ENCODE measurements at places on chromosomes 2 and 18. TPM values are rescaled to one million over a fixed set of nuclear protein-coding genes. Genes with fewer than 3 reads are reported as not detected.

DNA sequence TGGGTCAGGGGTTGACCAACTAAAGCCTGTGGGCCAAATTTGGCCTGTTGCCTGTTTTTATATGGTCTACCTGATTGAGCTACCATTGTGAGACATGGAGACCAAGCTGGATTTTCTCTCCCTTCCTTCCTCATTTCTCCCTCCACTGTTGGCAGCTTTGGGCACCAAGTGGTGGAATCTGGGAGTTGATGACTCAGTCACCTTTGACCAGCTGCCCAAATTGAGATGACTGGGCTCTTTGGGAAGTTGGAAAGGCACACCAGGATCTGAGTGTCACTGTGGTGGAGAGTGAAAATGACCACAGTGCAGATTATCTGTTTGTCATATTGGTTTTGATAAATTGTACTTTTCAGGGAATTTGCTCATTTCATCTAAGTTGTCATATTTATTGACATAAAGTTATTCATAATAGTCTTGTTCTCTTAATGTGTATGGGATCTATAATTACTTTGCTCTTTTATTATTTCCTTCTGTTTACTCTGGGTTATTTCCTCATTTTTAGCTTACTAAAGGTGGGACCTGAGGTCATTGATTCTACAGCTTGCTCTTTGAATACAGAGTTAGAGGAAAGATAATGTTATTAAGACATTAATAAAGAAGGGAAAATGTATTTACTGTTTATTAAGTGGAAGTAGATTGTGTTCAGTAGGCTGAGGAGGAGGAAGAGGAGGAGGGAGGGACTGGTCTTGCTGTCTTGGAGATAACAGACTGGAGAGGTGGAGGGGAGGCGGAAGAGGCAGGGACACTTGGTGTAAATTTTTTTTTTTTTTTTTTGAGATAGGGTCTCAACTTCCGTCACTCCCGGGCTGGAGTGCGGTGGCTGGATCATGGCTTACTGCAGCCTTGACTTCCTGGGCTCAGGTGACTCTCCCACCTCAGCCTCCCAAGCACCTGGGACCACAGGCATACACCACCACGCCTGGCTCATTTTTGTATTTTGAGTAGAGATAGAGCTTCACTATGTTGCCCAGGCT, 31.8 kb downstream of the AGFG1 start:
- H3K27me3 ChIP-seq = no peaks in the 10 kb centered on the region
- no peak overlapping the region for H3K4me3 ChIP-seq
- H3K36me3 ChIP-seq = peaks cover 2% of the 10 kb centered on the region
- peaks cover 4% of the 10 kb centered on the region for H3K4me1 ChIP-seq
- H3K27ac ChIP-seq = no peak overlapping the region

DNA sequence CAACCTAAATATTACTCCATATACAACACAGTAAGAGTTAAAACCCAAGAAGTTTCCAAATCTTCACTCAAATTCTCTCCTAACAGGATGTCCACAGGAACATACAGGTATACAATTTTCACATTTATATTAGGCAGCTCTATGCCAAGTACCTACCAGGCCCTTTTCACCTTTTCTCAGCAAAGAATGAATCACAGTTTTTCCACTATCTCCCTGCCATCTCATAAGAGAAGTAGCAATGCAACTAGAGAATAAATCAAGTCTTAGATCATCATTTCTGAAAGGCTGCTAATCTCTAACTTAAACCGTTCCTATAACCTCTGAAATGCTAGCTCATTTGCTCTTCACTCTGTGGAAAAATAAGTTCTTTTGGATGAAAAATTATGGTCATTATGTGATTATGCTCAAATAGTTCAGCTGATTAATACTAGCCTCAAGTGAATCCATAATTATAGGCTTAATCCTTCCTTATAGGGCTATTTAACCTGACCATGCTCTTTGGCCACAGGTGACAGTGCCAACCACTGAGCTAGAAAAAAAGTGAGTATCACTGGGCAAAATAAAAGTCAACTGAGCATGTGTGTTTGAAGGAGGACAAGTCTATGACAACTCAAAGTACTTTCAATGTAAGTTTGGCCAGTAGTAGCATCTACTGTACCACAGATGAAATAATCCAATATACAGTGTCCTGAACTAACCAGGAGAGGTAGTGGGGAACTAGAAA, 79.7 kb downstream of the COBLL1 start:
- no peak for DNase-seq
- H3K27ac ChIP-seq = no peak overlapping the region
- H3K36me3 ChIP-seq = no peaks in the 10 kb centered on the region
- no peaks in the 10 kb centered on the region for H3K27me3 ChIP-seq
- no peaks in the 10 kb centered on the region for H3K4me1 ChIP-seq

Gene PPP1R1C
- 7.8 TPM for polyA plus RNA-seq

Gene DNAH7
- 16.1 TPM for polyA plus RNA-seq

GRCh38 chr2:131036269-131036668, 57.0 kb downstream of the FAM168B start:
- H3K36me3 ChIP-seq = peaks cover 69% of the 10 kb centered on the region
- H3K4me1 ChIP-seq = peaks cover 76% of the 10 kb centered on the region
- H3K27me3 ChIP-seq = no peaks in the 10 kb centered on the region
- no peak for DNase-seq
- H3K27ac ChIP-seq = no peak overlapping the region

DNA sequence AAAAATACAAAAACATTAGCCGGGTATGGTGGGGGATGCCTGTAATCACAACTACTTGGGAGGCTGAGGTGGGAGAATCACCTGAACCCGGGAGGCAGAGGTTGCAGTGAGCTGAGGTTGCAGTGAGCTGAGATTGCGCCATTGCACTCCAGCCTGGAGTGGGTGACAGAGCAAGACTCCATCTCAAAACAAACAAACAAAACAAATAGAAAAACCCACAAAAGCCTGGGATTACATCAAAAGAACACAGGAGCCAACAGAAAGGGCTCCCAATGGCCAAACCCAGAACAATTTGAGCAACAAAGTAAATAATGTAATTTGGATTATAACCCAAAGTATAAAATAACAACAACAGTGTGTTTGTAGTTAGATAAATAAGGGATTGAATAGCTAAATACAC, 159.8 kb downstream of the UXS1 start:
- H3K27me3 ChIP-seq = no peaks in the 10 kb centered on the region
- no peak overlapping the region for H3K27ac ChIP-seq
- DNase-seq = no peak
- H3K36me3 ChIP-seq = no peaks in the 10 kb centered on the region
- H3K4me1 ChIP-seq = peaks cover 22% of the 10 kb centered on the region

DNA sequence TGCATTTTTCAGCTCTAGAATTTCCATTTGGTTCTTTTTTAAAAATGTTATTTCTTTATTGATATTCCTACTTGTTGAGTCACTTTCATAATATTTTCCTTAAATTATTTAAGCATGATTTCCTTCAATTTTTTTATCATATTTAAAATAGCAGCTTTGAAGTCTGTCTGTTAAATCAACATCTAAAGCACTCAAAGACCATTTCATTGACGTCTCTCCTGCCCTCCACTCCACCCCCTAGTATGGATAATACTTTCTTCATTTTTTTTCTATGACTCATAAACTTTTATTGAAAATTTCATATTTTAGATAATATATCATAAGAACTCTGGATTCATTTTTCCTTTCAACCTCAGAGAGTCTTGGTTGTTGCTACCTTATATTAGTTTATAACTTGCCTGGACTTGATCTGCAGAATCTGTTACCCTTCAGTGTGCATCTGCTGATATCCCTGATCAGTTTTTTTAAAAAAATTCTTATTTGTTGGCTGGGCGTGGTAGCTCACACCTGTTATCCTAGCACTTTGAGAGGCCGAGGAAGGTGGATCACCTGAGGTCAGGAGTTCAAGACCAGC, 59.0 kb upstream of the ZNF396 start:
- no peaks in the 10 kb centered on the region for H3K4me1 ChIP-seq
- H3K4me3 ChIP-seq = no peak overlapping the region
- no peak overlapping the region for H3K27ac ChIP-seq
- no peaks in the 10 kb centered on the region for H3K36me3 ChIP-seq

GRCh38 chr2:157182834-157183396, 74.6 kb upstream of the GALNT5 start:
- H3K36me3 ChIP-seq = no peaks in the 10 kb centered on the region
- no peaks in the 10 kb centered on the region for H3K27me3 ChIP-seq
- DNase-seq = no peak
- H3K4me1 ChIP-seq = no peaks in the 10 kb centered on the region
- H3K4me3 ChIP-seq = no peak overlapping the region
- H3K27ac ChIP-seq = no peak overlapping the region

GRCh38 chr18:8586941-8587340, 22.3 kb upstream of the RAB12 start:
- no peaks in the 10 kb centered on the region for H3K36me3 ChIP-seq
- no peak for DNase-seq
- H3K27ac ChIP-seq = no peak overlapping the region
- H3K27me3 ChIP-seq = no peaks in the 10 kb centered on the region
- no peaks in the 10 kb centered on the region for H3K4me1 ChIP-seq

- H3K36me3 ChIP-seq = no peaks in the 10 kb centered on the region
- no peak for DNase-seq
- H3K4me3 ChIP-seq = no peak overlapping the region
These were observed 91.1 kb downstream of the SCN3A start for GRCh38 chr2:165112789-165113188.

DNA sequence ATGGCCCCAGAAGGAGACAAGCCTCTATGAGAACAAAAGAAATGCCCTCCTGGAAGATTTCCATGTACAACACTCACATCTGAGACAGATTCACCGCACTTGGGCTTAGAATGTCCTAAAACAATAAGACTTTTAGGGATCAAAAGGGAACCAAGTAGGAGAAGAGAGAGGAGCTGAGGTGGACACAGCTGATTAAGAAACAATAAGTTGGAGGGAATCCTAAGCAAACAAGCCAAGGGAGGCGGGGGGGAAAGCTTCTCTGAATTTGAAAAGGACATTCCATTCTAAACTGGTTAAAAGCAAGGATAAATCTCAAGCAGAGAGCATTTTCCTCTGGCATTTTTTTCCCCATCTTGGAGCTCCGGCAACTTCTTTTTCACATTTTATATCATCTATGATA, 9.9 kb downstream of the ACVR1 start:
- no peaks in the 10 kb centered on the region for H3K36me3 ChIP-seq
- H3K4me1 ChIP-seq = no peaks in the 10 kb centered on the region
- H3K27ac ChIP-seq = no peak overlapping the region
- DNase-seq = no peak
- no peaks in the 10 kb centered on the region for H3K27me3 ChIP-seq

Gene UGT1A5
- polyA plus RNA-seq = not detected

DNA sequence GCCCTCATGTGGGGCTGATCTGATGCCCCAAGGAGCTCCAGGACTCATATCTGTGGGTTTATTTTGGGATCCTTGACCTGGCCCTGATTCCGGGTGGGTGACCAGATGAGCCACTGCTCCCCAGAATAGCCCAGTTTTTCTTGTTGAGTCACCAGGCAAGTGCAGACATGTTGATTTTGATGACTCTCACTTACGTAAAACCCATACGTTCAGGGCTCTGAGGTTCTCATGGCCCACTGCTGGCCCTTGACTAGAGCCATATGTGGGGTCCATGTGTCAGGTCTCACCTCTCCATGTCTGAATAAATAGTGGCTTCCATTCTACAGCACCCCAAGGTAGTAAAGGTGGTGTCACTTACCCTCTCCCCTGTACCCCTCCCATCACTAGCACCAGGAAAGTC, 41.9 kb downstream of the CDC42EP3 start:
- H3K27me3 ChIP-seq = no peaks in the 10 kb centered on the region
- H3K36me3 ChIP-seq = no peaks in the 10 kb centered on the region
- no peak overlapping the region for H3K4me3 ChIP-seq
- no peak overlapping the region for H3K27ac ChIP-seq
- peaks cover 6% of the 10 kb centered on the region for H3K4me1 ChIP-seq
- no peak for DNase-seq

DNA sequence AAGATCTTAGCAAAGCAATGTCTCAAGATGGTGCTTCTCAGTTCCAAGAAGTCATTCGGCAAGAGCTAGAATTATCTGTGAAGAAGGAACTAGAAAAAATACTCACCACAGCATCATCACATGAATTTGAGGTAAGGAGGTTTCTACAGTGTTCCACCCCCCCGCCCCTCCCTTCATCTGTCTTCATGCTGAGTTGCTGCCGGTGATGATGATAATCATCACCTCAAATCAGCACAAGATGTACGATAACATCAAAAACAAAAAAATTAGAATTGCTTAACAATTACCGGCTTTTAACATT, 14.6 kb downstream of the UGP2 start:
- no peak for DNase-seq
- H3K27me3 ChIP-seq = no peaks in the 10 kb centered on the region
- no peaks in the 10 kb centered on the region for H3K4me1 ChIP-seq
- H3K27ac ChIP-seq = no peak overlapping the region
- no peak overlapping the region for H3K4me3 ChIP-seq

Gene COL5A2
- 73.0 TPM for polyA plus RNA-seq

DNA sequence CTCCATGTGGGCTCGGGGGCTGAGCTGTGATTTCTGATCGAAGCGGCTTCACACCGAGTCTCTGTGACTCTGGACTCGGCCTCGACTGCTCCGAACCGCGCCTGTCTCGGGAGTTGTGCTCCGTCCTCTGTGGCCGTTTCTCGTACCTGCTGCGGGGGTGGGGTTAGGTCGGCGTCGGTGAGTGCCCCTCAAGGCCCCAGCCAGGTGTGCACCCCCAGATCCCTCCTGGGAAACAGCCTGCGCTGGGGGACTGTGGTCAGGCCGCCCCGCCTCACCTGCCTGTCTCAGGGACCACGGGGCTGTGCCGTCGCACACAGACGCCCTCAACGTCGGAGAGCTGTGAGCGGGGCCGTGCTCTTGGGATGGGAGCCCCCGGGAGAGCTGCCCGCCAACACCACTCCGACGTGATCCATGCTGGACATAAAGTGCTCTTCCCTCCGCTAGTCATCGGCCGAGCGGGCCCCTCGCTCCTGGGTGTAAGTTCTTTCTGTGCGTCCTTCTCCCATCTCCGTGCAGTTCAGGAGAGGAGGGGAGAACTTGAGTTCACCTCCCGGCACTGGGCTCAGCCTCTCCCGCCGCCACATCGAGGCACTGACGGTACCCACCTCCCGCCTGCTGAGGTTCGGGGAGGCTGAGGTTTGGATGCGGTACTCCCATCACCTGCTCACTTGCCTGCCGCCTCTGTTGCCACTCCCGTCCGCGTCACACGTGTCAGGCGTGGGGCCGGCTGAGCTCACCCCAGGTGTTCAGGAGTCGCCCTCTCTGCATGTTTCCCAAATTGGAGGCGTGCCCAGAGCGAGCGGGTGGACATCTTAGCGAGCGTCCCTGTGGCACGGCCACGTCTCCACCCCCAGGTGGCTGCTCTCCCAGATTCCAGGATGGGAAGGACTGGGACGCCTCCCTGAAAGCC, 55.7 kb downstream of the CTDP1 start:
- H3K4me3 ChIP-seq = no peak overlapping the region
- H3K36me3 ChIP-seq = peaks cover 78% of the 10 kb centered on the region
- H3K27me3 ChIP-seq = no peaks in the 10 kb centered on the region

Measured in spinal cord (tissue), 10 donors.